Stimulated activated CD4-positive, alpha-beta T cell treated with anti-CD3 and anti-CD28 coated beads, Interleukin-15, amount 100 ng/mL, for 24 hours (primary cell): ENCODE measurements at places on chromosomes 5 and 9.

DNA sequence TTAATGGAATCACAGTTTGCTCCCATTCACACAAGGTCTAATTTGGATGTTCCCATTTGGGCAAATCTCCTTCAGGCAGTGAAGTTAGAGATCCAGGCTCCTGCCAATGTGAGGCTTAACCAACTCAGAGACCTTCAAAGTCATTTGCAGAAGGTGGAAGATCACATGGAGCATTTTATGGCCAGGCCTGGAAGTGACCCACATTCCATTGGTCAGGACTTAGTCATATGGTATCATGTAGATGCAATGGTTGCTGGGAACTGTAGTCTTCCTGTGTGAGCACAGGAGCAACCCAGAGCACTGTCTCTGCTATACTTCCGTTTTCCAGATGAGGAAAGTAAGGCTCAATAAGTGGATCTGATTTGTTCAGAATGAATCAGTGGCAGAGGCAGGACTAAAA is 292.7 kb upstream of the SMARCA2 start:
- DNase-seq: no peak

- no peak for DNase-seq
These were observed 8.2 kb downstream of the ACSL6 start for GRCh38 chr5:132003170-132003744.

DNA sequence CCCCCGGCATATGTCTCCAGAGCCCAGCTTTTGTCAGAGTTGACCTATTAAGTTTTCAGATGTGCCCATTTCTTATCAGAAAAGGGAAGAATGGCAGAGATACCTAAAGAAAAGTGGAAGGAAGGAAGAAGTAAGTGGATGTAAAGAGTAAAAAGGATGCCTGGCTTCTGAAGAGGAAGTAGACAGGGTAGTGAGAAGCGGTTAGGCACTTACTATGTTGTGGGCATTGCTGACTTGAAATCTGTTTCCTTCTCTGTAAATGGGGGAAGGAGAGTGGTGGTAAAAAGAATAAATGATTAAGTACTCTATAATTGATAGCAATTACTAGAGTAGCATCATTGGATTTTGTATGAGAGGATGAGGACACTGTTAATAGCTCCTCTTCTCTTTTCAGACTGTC is 9.9 kb downstream of the ANP32B start:
- DNase-seq: no peak

GRCh38 chr5:77635067-77635916 is 3.2 kb downstream of the OTP start:
- no peak for DNase-seq

DNA sequence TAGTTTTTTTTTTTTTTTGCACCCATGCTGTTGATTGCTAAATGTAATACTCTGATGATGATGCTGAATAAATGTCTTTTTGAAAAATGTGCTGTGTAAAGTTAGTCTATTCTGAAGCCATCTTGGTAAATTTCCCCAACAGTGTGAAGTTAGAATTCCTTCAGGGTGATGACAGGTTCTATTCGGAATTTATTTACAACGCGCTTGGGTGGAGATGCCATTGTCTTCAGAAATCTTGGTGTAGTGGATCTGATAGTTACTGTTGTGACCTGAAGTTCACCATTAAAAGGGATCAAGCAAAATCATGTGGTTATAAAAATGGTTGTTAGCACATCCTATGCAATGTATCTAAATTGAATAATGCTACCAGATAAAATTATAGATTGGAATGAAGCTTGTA is 36.3 kb upstream of the DMRT1 start:
- no peak for DNase-seq

DNA sequence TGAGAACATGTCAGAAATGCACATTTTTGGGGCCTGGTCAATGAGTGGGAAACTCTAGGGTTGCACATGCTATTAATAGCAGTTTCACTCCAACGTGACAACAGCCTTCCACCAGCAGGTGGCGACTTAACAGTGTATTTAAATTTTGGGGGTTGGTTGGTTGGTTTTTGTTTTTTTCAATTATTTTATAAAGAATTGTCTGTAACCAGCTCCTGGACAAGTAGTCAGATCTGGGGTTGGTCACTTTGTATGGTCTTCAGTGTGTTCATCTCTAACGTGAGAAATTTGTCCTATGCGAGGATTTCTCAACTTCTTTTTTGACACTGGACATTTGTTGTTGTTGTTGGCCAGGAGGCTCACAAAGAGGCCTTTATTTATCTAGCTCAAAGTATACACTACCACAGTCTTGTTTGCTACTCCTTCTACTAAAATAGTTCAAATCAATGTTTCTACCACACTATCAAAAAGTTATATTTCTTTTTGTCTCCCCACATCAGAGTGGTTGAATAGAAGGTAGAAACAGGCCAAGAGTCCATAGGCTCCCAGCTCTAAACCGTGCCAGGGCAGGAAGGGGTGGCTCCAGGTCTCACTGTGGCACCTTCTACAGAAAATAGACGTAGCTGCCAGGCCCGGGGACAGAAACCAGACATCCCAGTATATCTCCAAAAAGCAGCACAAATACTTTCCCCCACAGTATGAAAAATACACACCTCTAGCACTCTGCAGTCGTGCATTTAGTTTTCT is 110.4 kb downstream of the TRPM6 start:
- DNase-seq: peak; percentile 78

DNA sequence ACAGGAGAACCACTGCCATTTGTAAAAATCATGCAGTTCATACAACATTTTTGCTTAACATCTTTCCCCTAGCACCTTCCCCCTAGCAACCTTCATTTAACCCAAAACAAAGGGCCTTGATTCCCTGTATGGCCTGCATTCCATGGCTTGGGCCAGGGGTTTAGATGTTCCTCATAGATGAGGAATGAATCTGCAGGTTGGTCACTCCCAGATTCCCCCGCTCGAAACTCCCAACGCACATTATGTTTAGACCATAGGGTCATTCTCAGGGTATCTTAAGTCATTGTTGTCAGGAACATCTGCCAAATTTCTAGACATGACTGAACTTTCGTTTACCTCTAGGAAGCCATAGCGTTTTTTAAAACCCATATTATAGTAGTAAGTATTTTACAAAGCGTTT is 282.2 kb upstream of the VLDLR start:
- no peak for DNase-seq

DNA sequence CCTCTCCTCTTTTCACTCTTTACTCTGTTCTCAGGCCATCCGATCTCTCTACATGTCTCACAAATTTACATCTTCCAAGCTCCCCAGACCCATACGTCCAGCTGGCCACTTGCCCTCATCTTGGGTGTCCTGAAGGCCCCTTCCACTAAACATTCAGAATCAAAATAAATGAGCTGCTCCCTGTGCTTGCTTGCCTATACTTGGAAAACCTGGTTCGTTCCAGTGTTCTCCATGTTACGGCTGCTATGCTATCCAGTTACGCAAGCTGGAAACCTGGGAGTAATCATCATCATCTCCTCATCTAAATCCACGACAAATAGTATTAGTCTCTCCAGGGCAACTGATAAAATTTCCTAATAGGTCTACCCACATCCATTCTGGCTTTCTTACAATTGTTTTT is 165.0 kb upstream of the FBXL17 start:
- no peak for DNase-seq

DNA sequence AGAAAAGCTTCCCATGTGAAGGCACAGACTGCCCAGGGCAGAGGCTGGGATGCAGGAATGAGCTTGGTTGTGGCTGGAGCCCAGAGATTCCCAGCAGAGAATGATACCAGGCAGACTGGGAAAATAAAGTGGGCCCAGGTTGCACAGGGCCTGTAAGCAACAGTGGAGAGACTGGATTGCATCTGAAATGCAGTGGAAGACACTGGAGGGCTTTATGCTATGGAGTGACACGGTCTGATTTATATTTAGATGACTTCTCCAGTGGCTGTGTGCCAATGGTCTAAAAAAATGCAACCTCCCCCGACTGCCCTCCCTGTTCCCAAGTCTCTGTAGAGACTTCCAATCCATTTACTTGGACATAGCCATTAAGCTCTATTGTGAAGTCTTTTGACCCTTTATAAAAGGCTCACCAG is 951.1 kb upstream of the DMAC1 start:
- no peak for DNase-seq

GRCh38 chr5:20157089-20157488 is 169.1 kb upstream of the CDH18 start:
- DNase-seq: no peak

GRCh38 chr9:69130456-69131441 is 43.3 kb upstream of the TJP2 start:
- DNase-seq: no peak

DNA sequence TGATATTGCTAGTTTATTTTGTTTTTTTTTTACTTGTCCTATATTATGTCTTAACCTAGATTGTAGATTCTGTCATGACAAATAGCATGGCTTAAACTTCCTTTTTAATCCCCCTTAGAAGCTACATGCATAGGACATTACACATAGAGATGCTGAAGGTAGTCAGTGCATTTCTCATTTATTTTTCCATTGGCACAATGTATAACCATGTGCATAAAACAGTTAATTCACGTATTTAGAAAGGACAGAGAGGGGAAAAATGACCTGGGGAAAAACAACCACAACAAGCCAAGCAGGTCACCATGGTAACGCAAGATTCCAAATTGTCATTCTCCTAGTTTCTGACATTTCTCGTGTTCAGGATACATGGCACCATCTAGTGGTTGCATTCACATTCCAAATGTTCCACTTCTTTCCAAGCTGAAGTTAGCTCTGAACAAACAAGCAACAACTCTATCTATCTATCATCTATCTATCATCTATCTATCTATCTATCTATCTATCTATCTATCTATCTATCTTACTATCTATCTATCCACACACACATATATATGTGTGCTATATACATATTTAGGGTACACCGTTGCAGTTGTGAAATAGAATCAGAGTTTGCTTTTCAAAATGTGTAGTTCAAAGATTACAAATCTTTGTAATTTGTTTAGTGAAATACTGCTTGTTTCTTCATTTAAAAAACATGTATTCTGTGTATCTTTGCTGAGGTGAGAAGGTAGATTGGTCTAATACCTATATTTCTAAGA is 487.2 kb upstream of the ST8SIA4 start:
- peak; percentile 1 for DNase-seq

- DNase-seq: peak; percentile 66
These were observed 1.5 kb upstream of the GPRIN1 start for GRCh38 chr5:176611435-176611834.

GRCh38 chr5:1235379-1235778 is 10.2 kb downstream of the SLC6A18 start:
- DNase-seq: no peak

DNA sequence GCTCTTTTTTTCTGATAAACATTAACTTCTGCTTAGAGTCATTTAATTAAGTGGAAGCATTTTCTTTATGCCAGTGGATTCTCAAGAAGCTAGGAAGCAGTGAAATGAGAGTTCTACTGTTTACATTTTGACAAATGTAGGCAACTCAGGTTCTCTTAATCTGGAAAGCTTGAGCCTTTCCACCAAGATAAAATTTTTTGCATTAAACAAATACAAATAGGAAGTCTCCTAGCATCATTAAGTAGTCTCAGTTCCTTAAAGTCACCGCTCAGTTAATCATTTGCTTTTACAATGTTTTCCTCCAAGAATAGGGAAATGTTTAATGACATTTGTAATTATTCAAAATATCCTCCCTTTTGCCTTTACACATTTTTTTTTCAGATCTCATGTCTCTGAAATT is 290.4 kb upstream of the PDE4D start:
- no peak for DNase-seq

- DNase-seq: no peak
These were observed 21.6 kb downstream of the MRPL22 start for GRCh38 chr5:154962494-154962893.

- DNase-seq: no peak
These were observed 56.3 kb upstream of the SPATA31E1 start for GRCh38 chr9:87826331-87826730.

GRCh38 chr9:116844621-116845020 is 157.5 kb downstream of the TRIM32 start:
- DNase-seq: no peak

- no peak for DNase-seq
These were observed 108.7 kb downstream of the MAST4 start for GRCh38 chr5:66704790-66705425.

GRCh38 chr5:95035891-95036685 is 248.8 kb downstream of the MCTP1 start:
- no peak for DNase-seq

- no peak for DNase-seq
These were observed 23.7 kb downstream of the P4HA2 start for GRCh38 chr5:132203916-132204315.
